ENCODE measurements at places on chromosomes 6 and 20.

- no peak for DNase-seq
These were observed 145.1 kb upstream of the IMPG1 start for GRCh38 chr6:76217606-76218005.

- DNase-seq = no peak
These were observed 142.2 kb upstream of the SAMD5 start for GRCh38 chr6:147366290-147366689.

DNA sequence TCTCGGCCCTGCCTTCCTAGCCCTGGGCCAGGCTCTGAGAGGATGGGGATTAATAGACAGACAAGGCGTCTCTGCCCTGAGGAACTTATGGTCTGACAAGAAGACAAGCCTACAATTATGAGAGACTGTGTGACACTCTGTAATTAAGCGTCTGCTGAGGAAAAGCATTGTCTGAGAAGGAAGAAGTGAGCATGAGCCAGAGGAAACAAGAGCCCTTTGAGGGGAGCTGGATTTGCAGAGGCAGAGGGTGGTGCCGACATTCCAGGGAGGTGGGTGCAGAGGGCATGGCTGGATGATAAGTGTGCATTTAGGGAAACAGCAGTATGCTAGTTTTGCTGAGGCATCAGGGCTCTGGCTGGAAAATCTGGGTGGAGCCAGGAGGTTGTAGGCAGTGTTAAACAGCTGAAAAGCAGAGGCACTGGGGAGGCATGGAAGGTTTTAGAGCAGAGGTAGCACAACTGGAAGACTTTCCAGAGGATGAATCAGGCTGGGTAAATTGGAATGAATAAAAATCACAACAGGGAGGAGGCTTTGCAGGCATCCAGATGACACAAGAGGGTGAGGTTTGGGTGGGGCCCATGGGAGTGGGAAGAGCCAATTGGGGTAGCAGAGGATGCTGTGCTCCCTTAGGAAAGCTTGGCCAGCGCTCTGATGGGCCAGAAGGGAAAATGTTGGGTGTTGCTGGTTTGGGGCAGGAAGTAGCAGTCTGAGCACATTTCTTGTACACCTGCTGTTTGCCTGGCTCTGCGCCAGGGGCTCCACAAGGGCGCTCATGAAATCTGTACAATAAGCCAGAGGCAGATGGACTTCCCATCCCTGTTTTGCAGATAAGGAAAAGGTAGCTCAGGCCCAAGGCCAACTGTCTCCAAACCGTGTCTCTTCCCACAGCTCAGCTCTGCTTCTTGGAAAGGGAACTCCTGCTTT, 74.0 kb upstream of the MYL9 start:
- DNase-seq = no peak

DNA sequence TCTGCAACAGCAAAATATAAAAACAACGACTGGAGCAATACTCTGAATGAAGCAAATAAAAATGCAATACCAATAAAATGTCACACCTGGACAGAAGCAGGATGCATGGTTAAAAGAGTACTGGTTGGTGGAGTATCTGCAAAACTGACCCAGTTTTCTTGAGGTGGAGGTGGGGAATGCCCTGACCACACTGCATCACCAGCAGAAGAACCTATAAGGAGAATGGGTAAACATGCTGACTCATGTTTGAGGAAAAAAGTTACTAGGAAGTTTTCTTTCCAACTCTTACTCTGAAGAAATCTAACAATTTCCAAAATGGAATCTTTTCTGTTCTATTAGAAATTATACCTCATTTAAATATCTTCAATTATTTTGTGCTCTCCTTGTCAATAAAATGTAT, 43.6 kb downstream of the REPS1 start:
- peak; percentile 10 for DNase-seq

GRCh38 chr6:109079981-109080380, 14.7 kb downstream of the SESN1 start:
- no peak for DNase-seq

DNA sequence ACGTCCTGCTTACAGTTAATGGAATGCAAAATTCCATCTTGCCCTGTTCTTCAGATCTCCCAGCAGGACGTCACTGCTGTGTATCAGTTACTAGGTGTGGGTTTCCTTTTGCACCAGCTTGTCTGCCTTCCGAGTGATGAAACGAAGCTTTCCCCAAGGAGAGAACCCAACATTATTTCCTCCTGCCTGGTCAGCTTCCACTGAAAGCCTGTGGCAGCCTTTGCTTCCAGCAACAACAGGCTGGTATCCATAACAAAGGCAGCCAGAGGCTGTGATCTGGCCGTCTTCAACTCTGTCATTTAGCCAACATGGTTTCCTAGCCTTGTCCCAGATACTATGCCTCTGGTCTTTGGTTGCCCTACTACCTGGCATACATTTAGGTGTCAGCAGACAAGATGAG, 78.9 kb upstream of the HEY2 start:
- no peak for DNase-seq

- DNase-seq = no peak
These were observed 141.7 kb upstream of the RPS6KA2 start for GRCh38 chr6:166768761-166769160.

GRCh38 chr6:89555806-89556205, 82.7 kb downstream of the LYRM2 start:
- no peak for DNase-seq

GRCh38 chr6:143984666-143985065, 23.4 kb downstream of the PLAGL1 start:
- DNase-seq = no peak

GRCh38 chr6:42313038-42313437, 95.4 kb upstream of the MRPS10 start:
- DNase-seq = no peak

DNA sequence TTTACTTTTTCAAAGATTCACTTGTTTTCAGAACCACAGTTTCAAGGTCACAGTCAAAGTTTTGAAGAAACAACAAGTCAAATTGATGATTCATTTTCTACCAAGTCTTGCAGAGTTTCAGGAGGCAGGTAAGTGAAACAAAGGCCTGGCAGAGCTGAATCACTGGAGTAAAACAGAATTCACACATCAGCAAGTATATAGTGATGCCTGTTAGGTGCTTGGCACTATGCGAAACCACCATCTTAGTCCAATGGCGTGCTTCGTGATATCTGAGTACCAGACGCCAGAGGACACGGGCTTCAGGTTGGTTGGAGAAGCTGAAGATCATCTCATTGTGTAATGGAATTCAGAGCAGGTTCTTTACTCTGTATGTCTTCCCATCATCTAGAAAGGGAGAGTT, 75.9 kb downstream of the RTN4IP1 start:
- no peak for DNase-seq

DNA sequence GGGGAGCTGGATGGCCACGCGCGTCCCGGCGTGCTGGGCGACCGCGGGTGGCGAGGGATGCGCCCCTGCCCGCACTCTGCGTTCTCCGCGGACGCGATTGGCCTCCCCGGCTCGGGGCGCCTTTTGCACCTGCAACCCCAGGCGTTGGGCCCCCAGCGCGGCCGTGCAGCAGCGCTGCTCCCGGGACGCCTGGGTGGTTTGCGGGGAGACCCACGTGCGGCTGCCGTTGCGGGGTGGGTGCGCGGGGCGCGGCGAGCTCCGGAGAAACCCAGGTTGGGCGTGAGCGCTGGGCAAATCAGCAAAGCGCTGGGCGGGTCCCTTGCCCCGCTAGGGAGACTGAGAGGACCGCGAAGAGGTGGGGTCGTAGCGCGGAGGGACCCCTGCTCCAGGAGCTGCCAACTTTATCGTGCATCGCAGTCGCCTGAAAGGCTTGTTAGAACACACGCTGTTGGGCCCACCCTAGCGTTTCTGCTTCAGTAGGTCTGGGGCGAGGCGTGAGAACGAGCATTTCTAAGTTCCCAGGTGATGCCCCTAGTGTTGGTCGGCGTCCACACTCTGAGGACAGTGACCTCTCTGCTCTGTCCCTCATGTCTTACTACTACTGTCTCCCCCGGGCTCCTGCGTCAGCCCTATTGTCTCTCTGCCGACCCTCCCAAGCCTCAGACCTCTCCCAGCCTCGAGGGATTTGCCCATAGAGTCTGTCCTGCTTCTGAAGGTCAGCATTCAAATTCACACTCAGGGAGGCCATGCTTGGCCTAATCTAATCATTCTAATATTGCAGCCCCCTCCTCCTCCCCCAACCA, 538 bp upstream of the ZFP64 start:
- DNase-seq = no peak

DNA sequence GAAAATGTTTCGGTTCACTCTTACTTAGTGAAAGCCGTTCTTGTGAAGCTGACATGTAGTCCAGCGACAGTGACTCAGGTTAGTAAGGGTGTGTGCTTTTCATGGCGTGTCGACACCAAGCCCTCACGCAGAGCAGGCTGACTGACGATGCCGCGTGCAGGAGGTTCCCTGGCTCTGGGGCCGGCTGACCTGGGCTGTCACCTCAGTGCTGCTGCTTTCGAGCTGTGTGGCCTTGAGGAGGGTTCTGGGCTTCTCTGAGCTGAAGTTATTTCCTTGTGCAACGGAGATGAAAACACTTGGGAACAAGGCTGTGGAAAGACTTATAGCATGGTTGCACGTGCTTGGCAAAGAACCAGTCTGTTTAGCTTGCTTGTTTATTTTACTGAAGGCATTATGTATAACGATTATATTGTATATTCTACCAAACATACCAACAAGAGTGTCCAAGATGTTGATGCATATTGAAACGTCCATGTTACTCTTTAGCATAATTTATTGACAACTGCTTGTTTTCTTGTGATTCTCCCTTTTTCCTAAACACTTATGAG, 59.2 kb downstream of the PHACTR3 start:
- DNase-seq = no peak

GRCh38 chr20:35742741-35743523, 872 bp upstream of the RBM39 start:
- DNase-seq = no peak

- DNase-seq = no peak
These were observed 115.7 kb downstream of the PRIM2 start for GRCh38 chr6:57432919-57433684.

DNA sequence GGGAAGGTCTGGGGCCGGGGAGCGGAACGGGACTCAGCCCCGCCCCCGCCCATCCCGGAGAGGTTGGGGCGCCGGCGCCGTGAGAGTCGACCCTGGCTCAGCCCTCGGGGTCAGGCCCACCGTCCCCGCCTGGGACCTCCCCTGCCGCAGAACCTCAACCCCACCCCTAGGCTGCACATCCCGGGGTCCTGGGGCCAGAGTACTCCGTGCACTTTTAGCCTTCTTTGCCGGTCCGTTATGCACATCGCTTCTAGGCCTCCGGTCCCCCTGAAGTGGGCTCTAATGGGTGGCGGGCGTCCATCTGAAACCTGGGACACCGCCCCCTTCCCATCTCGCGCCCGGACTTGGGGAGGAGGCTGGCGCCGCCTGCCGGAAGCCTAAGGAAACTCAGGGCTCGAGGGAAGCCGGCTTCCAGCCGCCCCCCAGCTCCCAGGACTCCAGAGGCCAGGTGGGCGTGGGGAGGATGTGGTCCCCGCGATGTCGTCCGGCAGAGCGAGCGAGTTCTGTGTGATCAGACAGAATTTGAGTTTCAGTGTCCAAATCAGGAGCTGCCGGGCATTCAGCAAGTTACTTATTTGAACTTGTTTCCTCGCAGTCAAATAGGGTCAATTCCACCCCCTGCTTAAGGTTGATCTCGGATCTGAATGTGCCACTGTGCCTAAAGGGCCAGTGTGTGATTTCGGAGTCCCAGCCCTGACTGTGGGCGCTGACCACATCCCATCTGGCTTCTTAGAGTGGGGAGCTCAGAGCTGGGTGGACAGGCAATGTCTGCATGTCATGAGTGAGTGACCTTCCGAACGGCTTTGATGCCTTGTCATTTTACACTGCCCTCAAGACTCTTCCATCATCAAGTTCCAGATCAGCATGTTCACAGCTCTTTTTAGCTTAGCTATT, 47.6 kb downstream of the CPXM1 start:
- DNase-seq = no peak

- no peak for DNase-seq
These were observed 108.6 kb downstream of the CDYL start for GRCh38 chr6:4884646-4885340.

DNA sequence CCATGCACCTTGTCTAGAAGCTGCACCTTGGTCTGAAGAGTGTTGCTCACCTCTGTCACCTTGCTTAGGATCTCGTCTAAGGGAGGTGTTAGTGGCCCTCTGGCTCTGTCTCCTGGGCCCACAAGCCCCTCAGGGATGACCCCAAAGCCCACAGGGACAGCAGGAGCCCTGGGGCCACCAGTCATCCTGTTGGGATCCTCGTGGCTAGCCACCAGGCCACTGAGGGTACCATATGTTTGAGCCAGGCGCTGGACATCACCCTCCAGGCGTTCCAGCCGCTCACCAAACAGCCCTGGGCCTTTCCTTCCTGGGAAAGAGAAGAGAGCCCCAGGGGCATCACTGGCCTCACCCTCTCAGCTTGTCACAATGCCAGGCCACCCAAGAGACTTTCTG, 3.9 kb downstream of the EMILIN3 start:
- DNase-seq = no peak

DNA sequence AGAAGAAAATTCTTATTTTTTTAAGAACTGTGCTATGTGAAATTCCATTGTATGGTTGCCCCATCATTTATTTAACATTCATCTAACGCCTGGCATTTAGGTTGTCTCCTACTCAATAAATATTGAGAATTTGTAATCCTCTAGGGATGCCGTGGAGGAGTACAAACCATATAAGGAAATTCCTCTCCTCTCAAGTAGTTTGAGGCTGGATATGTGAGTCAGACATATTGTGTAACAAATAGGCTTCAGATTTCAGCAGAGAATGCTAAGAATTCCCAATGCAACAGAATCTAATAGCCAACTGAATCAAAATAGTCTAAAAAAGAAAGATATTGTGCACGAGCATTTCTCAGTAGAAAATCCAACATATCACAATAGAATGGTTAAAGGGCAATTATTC, 174.7 kb downstream of the OTOR start:
- no peak for DNase-seq

Measured in stimulated activated CD8-positive, alpha-beta memory T cell treated with anti-CD3 and anti-CD28 coated beads, Interleukin-15, amount 100 ng/mL, for 4 hours (primary cell).